ENCODE measurements at places on chromosomes 7 and 10.

- no peak for DNase-seq
Measured at GRCh38 chr10:80894797-80895467, 357.2 kb downstream of the SH2D4B start.

- peak; percentile 91 for DNase-seq
Measured at GRCh38 chr7:129433847-129434674, at the start of gene STRIP2. TSS of gene STRIP2 (plus strand) at chr7:129434432. CDS start at chr7:129434473, 41 bp downstream.

DNA sequence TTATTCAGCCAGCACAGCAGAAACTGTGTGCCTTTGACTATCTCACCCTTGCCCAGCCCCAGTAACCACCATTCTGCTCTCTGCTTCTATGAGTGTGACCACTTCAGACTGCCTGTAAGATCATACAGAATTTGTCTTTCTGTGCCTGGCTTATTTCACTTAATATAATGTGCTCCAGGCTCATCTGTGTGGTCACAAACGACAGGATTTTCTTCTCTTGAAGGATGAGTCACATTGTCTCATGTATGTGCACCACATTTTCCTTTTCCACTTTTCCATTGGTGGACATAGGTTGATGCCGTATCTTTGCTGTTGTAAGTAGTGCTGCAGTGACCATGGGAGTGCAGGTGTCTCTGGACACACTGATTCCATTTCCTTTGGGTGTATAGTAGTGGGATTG, 122.5 kb upstream of the LANCL2 start:
- DNase-seq: peak; percentile 22

DNA sequence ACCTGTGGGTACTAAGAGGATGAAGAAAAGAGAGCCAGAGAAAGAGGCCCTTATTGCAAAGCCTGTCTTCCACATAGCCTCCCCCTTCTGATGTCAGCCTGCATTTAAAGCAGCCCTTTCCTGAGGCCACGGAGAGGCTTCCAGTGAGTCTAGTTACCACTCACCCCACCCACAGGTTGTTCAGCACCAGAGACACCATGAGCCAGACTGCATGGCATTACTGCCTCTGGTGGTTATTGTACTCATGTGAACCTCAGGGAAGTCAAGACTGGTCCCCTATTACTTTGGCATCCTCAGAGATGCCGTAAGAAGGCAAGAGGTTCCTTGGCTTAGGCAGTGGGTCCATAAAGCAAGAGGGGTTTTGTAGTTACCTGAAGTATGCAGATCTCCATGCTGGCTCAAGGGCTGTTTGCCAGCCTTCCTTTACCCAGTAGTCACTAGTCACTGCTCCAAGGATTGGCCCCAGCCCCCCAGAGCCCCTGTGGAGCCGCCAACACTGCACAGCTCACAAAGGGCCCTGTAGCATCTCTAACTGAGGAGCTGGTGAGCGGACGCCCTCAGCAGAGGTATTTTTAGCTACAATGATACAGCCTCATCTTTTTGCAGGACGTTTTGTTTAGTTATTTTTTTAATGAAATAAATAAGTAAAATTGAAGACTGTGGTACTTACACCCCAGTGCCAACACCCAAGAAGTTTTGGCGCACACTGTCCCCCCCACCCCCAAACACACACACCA, 20.7 kb downstream of the LRRC4 start:
- no peak for DNase-seq

- no peak for DNase-seq
Measured at GRCh38 chr7:135247746-135248471, 14.3 kb downstream of the STRA8 start.

- DNase-seq: no peak
Measured at GRCh38 chr7:110718503-110719205, 372.3 kb upstream of the LRRN3 start.

- DNase-seq: no peak
Measured at GRCh38 chr7:2681929-2682799, 5.8 kb upstream of the AMZ1 start.

- no peak for DNase-seq
Measured at GRCh38 chr10:52755297-52756062, 17.1 kb downstream of the MBL2 start.

DNA sequence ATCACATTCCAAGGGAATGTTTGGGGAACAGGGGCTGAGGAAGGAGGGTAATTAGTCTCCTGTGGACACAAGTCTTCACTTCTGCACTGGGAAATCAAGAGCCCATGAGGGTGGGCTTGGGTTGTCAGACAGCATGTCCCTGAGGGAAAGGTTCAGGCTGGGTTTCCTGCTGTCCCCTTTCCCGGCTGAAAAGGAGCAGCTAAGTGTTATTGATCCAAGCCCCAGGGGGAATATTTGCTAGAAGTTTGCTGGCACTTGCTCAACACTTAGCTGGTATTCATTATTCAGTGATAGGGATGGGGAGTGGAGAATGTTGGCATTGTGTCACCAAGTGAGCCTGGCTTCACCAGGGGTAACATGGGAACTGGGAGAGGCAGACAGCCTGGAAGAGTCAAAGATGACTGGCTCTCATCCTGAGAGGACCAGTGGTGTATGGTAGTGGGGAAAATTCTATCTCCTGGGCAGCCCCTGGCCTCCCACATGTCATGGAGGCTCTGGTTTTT, 344.4 kb upstream of the PODXL start:
- DNase-seq: no peak

DNA sequence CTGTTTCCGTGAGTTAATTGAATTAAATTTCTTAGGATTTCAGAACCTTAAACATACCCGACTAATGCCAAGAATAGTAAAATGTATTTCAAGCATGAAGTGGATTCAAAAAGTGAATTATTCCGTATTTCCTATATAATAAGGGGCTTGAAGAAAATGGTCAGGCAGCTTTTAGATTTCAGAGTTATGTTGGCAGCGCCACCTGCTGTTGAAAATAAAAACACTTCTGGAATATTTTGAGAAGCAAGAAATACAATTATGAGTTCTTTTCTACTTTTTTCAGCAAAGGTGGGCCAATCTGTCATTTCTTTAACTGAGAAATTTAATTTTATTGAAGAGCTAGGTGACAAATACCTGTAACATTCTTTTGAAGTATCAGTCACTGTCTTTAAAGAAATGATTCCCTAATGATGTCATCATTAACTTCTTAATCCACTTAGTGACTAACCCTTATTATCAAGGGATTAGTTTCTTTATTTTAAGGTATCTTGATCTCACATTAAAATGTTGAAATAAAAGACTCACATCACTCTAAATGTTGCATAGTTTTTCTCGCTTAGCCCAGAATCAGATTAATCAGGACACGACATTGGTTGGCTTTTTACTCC, 36.6 kb upstream of the AGR3 start:
- DNase-seq: no peak

DNA sequence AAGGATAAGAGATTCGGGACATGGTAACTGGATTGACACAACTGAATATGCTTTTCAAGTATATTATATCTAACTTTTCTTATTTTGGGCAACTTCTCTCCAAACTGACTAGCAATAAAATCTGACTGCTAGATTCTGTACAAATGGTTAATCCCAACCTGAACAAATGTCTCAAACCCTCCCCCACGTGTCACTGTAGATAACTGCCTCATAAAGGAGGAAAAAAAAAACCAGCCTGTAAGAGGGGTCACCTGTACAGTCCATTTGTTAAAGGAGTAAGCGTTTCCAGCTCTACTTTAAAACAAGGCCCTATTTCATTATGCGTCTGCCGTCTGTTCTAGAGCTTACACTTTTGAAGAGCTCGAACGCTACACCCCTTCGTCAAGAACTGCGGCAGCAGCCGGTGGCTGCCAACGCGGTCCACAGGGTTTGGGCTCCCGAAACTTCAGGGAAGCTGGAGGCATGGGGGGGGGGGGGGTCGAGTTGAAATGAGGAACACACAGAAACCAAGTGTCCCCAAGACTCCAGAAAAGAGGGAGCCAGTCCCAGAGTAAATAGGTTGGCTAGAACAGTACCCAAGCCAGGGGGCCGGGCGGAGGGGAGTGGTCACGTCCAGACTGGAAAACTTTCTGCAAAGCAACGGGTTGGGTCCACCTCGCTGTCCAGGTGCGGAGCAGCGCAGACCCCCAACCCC, 492 bp downstream of the COG5 start:
- DNase-seq: no peak

- DNase-seq: no peak
Measured at GRCh38 chr7:79855172-79855571, 279.5 kb upstream of the GNAI1 start.

DNA sequence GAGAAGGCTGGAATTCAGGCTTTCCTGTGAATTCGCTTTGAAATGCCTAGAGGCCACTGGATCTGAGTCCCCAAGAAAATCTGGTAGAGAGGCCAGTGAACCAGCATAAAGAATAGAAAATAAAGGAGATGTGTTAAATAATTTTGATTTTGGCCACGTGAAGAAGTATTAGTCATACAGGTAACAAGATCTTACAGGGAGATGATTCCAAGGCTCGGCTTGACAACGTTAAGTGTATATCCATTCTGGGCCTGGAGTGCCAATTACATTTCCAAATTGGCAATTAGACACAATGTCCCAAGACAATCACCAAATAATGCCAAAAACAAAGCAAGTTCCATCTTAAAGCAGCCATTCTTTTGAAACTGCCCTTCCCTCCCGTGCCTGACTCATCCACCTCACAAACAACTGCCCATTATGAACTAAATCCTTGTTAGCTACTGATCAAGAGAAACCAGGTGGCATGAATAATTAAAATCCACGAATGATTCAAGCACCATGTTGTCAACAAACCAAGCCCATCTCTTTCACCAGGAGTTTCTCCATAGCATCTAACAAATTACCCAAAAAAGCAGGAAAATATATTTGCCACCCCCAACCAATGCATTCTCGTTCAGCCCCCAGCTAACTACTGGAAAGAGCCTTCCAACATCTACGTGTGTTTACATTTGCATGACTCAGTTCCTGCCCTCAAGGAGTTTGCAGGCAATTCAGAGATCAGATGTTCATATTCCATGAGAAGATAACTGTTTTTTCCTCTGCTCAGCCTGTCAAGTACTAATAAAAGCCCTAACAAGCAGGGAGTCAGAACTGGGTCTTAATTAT, 8.5 kb downstream of the KCNMA1 start:
- no peak for DNase-seq

DNA sequence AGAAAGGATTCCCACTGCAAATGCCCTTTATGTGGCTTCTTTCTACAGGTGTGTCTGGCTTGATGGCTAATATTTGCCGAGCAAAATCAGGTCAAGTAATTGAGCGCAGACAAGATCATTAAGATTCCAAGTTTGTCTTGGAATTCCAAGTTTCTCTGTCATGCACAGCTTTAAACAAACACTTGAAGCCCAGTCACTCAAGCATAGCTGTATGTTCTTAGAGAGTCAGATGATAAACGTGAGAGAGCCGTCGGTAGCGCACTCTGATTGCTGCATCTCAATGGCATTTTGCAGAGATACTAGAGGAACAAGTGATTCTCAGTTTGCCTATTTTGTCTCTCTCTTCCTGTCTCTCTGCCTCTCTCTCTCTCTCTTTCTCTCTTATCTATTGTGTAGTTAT, 658 bp downstream of the DMBT1 start:
- DNase-seq: peak; percentile 11

DNA sequence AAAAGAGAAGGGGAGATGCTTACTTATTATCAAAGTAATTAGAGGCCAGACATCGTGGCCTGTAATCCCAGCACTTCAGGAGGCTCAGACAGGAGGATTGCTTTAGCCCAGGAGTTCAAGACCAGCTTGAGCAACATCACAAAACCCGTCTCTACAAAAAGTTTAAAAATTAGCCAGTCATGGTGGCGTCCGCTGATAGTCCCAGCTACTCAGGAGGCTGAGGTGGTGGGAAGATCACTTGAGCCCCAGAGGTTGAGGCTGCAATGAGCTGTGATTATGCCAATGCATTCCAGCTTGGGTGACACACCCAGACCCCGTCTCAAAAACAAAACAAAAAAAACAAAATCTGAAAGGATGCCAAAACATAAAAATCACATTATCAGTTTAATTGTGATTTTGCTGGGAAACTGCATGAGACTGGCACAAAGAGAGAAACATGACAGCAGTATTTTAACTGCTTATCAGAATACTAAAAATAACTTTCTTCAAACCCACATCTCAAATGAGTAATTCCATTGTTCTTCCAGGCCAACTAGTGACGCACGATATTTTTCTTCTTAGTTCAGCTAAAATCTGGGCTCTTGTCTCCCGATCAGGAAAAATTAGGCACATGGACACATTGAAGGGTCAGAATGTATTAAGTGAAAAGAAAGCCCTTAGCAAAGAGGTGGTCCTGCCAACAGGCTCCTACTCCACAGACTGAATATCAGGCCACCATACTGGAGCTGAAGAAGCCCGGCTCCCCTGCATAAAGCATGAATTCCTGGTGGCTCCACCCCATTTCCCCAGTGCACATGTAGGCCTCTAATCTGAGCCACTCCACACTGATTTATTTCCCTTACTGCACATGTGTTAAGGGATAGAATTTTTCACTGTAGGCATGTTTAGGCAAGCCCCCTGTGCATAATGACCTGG, 9.6 kb upstream of the CCM2 start:
- no peak for DNase-seq

DNA sequence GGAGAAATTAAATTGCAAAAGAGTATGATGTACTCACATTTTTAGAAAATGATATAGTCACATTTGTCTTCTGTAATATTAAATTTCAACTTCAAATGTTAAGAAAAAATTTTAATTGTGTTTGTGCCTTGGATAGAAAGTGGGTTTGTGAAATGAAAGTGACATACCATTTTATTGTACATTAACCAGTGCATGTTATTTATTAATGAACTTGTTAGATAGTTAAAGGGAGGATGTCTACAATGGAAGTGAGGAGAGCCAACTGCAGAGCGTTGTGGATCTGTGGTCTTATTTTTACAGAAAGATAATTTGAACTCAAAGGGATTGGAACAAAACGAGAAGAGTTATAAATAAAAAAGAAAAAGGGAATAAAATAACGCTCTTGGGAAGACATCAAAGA, 291.7 kb downstream of the ARL4A start:
- DNase-seq: no peak

GRCh38 chr10:68489919-68490318, 18.1 kb upstream of the DNA2 start:
- no peak for DNase-seq

GRCh38 chr7:130793855-130794618, 60.0 kb upstream of the KLF14 start:
- DNase-seq: no peak

- DNase-seq: no peak
Measured at GRCh38 chr10:10787586-10787985, 230.1 kb upstream of the CELF2 start.

Data from DMS79 treated with DMSO at 0.1 percent for 48 hours (cell line).